ENCODE measurements at places on chromosomes 1 and 21.

- DNase-seq = no peak
Measured at GRCh38 chr1:245686006-245686405, 531.2 kb downstream of the KIF26B start.

DNA sequence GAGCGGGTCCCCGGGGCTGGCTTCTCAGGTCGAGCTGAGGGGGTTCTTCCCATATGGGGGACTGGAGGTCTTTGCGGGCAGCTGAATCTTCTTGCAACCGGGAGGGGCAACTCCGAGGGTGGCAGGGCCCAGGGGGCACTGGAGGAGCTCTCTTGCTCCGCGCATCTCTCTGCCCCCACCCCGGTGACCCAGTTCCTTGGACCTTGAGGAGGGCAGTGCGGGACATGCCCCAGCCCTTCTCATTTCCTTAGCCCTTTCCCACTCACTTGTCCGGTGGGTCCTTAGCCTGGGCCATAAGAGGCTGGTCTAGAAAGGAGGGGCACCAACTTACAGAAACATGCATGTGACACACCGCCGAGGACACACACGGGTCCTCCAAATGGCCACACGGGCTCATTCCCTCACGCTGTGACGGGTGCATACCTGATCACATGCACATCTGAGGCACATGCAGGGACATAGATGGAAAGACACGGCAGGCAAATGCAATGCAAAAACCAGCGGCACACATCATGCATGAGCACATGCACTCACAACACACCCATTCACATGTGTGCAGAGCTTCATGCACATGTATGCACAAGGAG is 630 bp downstream of the HPCA start:
- DNase-seq = no peak

- DNase-seq = no peak
Measured at GRCh38 chr1:94199398-94199797, 38.0 kb downstream of the ARHGAP29 start.

DNA sequence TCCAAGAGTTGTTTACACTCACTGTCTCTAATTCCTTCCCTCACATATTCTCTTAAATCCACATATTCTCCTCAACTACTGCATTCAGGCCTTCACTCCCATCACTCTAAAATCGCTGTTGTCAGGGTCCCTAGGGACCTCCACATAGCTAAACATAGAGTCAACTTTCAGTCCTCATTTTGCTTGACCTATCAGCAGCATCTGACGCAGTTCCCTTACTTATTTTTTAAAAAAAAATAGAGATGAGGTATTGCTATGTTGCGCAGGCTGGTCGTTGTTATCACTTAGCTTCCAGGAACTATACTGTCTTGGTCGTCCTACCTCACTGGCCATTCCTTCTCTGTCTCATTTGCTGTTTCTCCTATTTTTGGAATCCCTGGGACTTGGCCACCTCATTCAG is 11.7 kb upstream of the PLEKHO1 start:
- no peak for DNase-seq

DNA sequence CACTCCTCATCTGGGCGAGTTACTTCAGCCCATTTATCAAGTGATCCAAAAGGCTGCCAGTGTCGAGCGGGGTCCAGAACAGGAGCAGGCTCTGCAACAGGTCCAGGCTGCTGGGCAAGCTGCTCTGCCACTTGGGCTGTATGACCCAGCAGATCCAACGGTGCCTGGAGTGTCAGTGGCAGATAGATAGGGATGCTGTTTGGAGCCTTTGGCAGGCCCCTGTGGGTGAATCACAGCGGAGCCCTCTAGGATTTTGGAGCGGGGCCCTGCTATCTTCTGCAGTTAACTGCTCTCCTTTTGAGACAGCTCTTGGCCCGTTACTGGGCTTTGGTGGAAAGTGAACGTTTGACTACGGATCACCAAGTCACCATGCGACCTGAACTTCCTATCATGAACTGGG is 7.5 kb downstream of the MMEL1 start:
- DNase-seq = no peak

DNA sequence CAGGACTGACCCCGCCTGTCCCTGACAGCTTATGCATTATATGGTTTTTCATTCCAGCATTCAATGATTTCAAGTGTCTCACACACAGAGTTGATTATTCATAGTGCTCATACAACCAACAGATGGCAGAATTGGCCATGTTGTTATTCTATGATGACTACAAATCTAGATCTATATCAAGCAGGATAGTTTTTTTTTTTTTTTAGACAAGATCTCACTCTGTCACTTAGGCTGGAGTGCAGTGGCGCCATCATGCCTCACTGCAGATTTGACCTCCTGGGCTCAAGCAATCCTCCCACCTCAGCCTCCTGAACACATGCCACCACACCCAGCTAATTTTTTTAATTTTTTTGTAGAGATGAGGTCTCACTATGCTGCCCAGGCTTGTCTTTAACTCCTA is 40.1 kb upstream of the LRRC8D start:
- no peak for DNase-seq

DNA sequence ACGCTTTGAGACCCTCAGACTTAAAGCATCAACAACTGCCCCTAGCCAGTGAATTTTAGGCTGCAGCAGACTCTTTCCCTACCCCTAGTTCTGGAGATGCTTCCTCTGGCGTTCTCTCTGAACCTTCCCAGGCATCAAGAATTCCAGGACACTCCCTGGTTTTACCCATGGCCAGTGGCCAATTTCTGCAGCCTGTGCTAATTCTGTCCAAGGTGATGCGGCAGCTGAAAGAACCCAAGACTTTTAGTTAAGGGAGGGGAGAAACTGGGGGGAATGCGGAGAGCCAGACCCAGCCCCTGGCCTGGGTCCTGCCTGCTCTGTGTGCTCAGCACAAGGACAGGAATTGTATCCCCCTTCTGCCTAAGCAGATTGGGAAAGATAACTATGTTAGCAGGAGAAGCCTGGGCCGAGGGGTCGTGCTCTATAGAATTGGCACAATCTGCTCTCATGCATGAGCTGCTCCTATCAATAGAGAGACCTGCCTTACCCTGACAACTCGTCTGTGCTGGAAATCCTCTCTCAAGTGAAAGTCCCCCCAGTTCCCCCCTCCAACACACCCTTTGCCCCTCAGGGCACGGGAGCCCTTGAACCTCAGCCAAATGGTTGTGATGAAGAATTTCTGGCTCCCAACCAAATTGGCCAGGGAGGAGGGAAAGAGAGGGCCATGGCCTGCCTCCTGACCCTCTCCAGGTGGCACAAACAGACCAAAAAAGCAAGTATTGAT is 5.4 kb upstream of the GJA8 start:
- DNase-seq = no peak

GRCh38 chr1:74145086-74145485 is 52.9 kb downstream of the LRRIQ3 start:
- no peak for DNase-seq

GRCh38 chr1:5996641-5997270 is 4.5 kb upstream of the NPHP4 start:
- DNase-seq = no peak

DNA sequence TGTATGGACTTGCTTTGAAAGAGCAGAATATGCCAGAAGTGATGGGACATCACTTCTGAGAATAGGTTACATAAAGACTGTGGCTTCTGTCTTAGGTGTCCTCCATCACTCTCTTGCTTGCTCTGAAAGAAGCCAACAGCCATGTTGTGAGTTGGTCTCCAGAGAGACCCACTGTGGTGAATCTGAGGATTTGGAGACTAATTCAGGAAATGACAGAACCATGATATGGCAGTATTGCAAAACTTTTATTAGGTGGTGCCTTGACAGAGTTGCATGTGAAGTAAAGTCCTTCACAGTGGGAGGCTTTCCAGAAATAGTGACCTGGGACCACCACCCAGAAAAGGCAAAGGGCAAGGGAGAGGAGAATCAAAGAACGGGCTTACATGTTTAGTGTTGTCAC is 628.6 kb downstream of the KCNT2 start:
- no peak for DNase-seq

DNA sequence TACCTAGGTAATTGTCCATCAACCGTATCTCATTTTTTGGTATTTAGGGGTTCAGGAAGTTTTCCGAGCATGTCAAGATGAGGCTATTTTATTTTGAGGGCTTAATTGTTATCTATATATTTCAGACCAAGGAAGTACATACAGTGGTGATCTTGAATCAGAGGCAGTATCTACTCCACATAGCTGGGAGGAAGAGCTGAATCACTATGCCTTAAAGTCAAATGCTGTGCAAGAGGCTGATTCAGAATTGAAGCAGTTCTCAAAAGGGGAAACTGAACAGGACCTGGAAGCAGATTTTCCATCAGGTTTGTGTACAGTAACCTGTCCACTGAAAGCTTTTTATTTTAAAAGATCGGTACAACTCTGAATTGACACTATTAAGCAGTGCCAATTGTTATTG is 130.2 kb downstream of the ZMYM4 start:
- no peak for DNase-seq

DNA sequence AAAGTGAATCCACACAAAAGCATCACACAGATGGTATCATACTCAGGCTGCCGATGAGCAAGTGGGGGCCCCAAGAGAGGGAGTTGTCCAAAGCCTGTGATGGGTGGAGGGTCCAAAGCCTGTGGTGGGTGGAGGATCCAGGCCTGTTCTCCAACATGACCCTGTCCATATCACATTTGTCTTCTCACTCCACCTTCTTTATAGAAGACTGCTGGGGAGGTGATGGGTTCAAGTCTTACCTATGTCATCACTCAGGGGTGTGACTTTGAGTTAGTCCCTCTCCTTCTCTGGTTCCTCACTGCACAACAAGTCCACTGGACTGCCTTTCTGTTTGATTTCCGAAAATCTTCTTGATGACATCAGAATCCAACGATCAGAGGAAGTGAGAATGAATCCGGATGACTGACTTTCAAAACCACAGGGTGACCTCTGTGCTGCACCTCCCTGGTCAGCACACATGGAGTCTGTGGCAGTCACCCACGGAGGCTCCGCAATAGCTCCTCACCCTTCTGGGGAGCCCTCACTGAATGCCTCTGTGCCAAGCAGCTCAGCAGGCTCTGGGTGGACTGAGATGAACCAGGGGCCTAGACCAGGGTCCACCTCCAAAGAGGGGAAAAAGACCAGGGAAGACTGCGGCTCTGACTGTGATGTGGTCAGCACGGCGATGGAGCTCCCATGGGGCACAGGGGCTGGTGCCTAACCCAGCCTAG is 166.8 kb downstream of the HIVEP3 start:
- no peak for DNase-seq

DNA sequence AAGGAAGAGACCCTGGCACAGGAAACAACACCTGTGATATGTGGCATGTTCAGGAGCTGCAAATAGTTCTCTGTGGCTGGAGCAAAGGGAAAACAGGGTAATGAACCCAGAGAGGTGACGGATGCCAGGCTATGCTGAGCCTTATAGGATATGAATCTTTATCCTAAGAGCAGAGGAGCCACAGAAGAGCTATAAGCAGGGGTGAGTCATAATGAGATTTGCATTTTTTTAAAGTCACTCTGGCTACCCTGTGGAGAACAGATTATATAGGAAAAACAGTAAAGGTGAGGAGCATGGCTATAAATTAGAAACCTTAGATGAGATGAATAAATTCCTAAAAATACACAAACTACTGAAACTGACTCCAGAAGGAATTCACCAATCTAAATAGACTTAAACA is 12.8 kb upstream of the MPL start:
- DNase-seq = no peak

DNA sequence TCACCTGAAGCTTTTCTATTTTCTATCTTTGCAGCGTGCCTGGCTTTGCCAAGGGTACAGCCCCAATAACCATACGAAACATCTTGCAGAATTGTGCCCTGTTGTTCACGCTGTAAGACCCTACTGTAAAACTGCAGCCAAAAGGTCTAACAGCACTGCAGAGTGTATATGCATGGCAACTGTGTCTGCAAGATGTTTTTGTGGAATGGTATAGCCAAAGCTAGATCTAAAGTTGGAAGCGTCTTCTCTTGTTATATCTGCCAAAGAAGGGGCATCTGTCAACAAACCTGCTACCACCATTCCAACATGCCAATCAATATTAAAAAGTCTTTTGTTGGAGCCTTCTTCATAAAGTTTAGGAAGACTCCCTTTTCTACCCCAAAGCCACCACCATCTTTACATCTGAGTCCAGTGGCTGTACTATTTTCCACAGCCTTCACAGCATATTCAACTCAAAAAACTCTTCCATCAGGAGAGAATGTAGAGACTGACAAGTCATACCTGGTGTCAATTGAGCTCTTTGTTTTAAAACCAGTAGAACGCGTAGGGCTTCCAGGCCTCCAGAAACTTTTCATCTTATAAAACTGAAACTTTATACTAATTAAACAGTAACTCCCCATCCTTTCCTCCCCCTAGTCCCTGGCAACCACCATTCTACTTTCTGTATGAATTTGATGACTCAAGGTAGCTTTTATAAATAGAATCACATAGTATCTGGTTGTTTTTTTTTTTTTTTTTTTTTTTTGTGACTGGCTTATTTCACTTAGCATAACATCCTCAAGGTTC is 40.0 kb downstream of the ZSCAN20 start:
- no peak for DNase-seq

DNA sequence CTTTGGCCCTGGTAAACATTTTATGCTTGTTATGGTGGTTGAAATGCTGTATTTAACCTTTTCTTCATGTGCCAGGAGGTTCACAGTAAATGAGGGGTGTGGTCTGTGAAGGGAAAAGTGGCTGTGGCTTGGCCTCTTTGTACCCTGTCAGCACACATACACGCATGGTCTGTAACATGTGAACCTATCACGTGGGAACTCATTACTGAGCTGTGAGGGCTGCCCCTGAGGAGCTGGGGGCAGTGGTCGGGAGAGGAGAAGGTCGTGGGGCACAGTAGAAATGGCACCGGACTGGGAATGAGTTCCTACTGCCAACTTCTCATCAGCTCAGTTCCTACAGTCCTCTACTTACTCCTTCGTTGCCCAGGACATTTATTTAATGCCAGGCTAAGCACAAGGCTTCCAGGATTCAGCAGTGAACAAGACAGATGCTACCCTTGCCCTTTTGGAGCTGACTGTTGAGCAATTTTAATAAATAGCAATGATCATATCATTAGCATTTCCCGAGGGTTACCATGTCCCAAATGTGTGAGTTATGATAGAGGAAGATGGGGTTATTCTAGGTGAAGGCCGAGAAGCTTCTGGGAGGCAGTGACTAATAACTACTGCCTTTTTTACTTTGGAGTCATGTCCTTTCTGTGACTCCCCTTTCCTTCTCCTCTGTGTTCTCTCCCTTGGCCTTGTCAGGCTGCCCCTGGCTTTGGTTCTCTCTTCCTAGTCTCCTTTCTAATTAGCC is 38.8 kb downstream of the DDR2 start:
- peak; percentile 60 for DNase-seq

- DNase-seq = no peak
Measured at GRCh38 chr1:6222636-6223035, 13.1 kb downstream of the ICMT start.

- no peak for DNase-seq
Measured at GRCh38 chr1:87829360-87829759, 500.7 kb downstream of the LMO4 start.
